ENCODE measurements at places on chromosomes 1 and 21. TPM values are rescaled to one million over a fixed set of nuclear protein-coding genes. Genes with fewer than 3 reads are reported as not detected.

- H3K27ac ChIP-seq: no peak overlapping the region
- no peak for DNase-seq
- H3K27me3 ChIP-seq: no peaks in the 10 kb centered on the region
- H3K36me3 ChIP-seq: no peaks in the 10 kb centered on the region
Measured at GRCh38 chr1:227897704-227898438, 49.9 kb downstream of the WNT9A start.

- H3K4me1 ChIP-seq: no peaks in the 10 kb centered on the region
- H3K27me3 ChIP-seq: no peaks in the 10 kb centered on the region
- H3K4me3 ChIP-seq: no peak overlapping the region
- H3K27ac ChIP-seq: no peak overlapping the region
Measured at GRCh38 chr1:240712014-240712731, 100.2 kb upstream of the GREM2 start.

GRCh38 chr1:110638058-110638457 lies 31.9 kb upstream of the KCNA2 start:
- H3K4me3 ChIP-seq: no peak overlapping the region
- H3K27ac ChIP-seq: no peak overlapping the region

GRCh38 chr1:226635456-226635941 lies 86.9 kb downstream of the STUM start:
- no peaks in the 10 kb centered on the region for H3K27me3 ChIP-seq
- H3K4me1 ChIP-seq: peaks cover 52% of the 10 kb centered on the region
- peaks cover 5% of the 10 kb centered on the region for H3K36me3 ChIP-seq
- H3K27ac ChIP-seq: peak overlapping the region; percentile 68

B4GALT2 gene
- 20.4 TPM for total RNA-seq
